ENCODE measurements at places on chromosomes 12 and 14.

DNA sequence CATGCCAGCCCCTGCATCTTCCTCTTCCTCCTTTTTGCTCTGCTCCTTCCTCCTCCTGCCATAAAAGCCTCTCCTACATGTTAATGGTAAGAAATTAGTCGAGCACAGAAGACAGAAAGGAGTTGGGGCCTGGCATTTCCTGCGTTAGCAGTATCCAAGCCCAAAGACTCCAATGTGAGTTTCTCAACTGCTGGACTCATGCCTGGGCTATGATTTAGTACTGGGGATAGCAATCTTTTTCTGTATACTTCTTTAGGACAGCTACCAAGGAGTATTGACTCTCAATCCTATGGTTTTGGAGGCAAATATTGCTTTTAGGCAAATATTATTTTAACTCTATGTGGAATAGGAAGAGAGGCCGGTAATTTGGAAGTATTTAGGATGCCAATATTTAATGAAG, 18.0 kb upstream of the SLC38A4 start:
- H3K4me1 ChIP-seq, result no peaks in the 10 kb centered on the region
- no peak for DNase-seq
- peaks cover 9% of the 10 kb centered on the region for H3K27me3 ChIP-seq
- H3K27ac ChIP-seq, result no peak overlapping the region
- no peak overlapping the region for H3K4me3 ChIP-seq

GRCh38 chr14:68668028-68668427, 124.8 kb downstream of the ZFP36L1 start:
- H3K4me3 ChIP-seq, result no peak overlapping the region
- peaks cover 30% of the 10 kb centered on the region for H3K4me1 ChIP-seq
- DNase-seq, result no peak
- peaks cover 3% of the 10 kb centered on the region for H3K36me3 ChIP-seq
- no peaks in the 10 kb centered on the region for H3K27me3 ChIP-seq

DNA sequence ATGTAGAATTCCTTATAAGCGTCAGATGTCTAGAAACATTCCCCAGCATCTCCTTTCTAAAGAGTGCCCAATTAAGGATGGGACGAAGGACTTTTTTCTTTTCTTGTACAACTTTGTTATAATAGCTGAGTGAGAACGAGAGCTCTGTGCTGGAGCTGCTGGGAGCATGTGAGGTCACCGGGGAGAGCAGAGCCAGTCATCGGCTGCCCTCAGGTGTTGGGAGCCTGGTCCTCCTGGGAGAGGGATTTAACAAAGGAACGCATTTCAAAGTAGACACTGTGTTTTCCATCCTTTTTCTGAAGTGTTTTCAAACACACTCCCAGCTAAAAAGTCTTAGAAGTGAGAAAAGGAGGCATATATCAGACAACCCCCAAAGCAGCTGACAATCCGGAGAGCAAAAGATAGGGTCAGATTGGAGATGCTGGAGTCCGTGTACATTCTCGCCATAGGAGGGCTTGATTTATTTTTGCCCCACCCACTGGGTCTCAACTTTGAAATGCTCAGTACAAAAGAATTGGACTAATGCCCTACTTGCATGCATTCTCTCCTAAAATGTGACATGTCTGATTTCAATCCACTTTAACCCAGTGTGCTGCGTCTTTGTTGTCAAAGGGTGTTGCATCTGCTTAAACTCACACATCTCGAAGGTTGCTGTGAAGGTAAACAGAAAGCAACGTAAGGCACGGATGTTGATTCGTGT, 50.8 kb upstream of the PIWIL1 start:
- no peak for DNase-seq
- H3K36me3 ChIP-seq, result no peaks in the 10 kb centered on the region
- no peak overlapping the region for H3K4me3 ChIP-seq
- H3K27me3 ChIP-seq, result peaks cover 19% of the 10 kb centered on the region
- H3K27ac ChIP-seq, result no peak overlapping the region

GRCh38 chr14:104803280-104803911, 2.5 kb downstream of the ZBTB42 start:
- H3K4me3 ChIP-seq, result no peak overlapping the region
- H3K4me1 ChIP-seq, result peaks cover 12% of the 10 kb centered on the region
- DNase-seq, result no peak
- H3K27me3 ChIP-seq, result peaks cover 6% of the 10 kb centered on the region
- H3K36me3 ChIP-seq, result no peaks in the 10 kb centered on the region

- no peak overlapping the region for H3K4me3 ChIP-seq
- H3K27ac ChIP-seq, result no peak overlapping the region
- no peaks in the 10 kb centered on the region for H3K27me3 ChIP-seq
- peaks cover 35% of the 10 kb centered on the region for H3K4me1 ChIP-seq
- H3K36me3 ChIP-seq, result peaks cover 56% of the 10 kb centered on the region
Measured at GRCh38 chr14:30998100-30998706, 27.2 kb upstream of the AP4S1 start.

DNA sequence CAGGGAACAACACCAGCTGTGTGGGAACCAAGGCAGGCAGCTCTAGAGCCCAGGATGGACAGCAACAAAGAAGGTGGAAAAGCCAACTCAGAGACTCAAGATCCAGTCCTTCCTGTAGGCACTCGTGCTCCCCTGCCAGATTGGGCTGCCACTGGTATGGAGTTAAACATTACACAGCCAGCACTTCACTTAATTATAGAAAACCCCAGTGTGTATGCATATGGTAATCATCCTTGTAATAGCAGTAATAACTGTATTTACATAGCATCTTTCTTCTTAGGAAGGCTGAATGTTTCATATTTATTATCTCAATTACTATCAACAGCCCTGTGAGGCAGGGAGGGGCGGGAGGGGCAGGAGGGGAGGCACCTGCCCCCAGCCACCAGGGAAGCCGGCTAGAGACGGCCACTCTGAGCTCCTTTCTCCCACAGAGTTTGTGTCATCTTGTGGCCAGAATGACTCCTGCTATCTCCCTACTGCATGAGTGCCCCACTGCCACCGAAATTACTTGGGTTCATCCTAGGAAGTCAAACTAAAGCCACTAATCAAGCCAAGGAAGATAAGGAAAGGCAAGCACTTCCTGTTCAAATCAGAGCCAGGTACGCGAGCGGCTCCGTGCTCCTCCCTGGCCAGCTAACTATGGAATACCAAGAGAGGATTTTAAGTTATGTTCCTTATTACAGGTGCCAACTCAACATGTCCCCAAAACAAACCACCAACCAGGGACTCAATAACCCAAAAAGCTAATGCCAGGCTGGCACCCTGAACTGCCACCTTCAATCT, 15.7 kb upstream of the RAB35 start:
- no peak for DNase-seq
- H3K27me3 ChIP-seq, result no peaks in the 10 kb centered on the region
- H3K4me1 ChIP-seq, result peaks cover 10% of the 10 kb centered on the region

All from activated naive CD8-positive, alpha-beta T cell treated with anti-CD3 and anti-CD28 coated beads for 36 hours (primary cell).